ENCODE measurements at places on chromosomes 3 and 15.

GRCh38 chr15:89105147-89105546, 16.9 kb downstream of the ABHD2 start:
- DNase-seq: no peak

DNA sequence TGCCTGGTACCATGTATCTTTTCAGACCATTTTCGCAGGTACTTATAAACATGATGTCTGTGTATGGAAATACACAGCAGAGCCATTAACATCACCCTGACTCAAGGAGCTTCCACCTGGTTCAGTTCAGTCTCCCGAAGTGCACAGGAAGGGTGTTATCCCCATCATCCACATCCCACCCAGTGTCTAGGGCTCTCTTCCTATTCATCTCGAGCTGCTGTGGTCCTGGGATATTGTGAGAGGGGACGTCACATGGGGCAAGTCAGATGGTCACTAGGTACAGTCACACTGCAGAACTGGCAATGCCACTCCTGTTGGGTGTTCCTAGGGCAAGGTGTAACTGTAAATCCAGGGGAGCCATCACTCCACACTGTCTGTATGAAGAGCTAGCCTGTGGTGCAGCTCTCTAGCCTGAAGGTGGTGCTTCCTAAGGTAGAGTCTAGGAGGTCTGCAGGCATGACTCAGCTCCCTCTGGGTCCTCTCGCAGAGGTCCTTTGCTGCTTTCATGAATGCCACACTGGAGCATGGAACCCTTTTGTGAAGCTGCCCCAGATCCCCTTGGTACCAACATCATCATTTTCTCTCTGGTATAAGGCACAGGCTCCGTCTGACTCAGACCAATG, 13.9 kb downstream of the ISLR2 start:
- DNase-seq: no peak

DNA sequence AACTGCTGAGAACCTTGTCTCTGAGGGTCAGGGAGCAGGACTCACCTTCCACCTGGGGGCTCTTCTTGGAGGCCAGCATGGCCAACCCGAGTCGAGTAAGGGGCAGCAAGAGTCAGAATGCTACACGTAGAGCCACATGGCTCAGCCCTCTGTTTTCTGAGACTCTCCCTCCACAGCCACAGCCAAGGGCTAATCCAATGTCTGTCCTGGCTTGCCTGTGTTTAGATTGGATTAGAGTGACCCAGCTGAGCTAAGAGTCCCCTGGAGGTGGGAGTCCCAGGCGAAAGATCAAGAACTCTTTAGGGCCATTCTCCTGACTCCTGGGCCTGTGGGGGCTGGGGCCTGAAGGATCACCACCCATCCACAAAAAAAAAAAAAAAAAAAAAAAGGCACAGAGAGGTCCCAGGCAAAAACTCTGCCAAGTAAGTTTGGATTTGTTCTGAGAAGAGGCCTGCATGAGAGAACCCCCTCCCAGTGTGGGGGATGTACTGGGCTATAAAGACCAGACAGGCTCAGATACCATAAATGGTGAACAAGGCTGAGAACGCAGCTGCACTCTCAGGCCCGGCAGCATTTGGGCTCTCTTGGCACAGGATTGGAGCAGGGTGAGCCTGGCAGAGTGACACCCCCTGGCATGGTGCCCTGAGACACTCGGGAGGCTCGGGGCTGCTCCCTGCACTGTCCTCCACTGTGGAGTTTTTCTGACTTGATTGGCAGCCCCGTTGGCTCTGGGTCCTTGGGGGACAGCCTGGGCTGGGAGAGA, 88.0 kb upstream of the OSBPL11 start:
- no peak for DNase-seq

- no peak for DNase-seq
These were observed 1.2 kb downstream of the UBP1 start for GRCh38 chr3:33438881-33439545.

GRCh38 chr3:56758539-56758981, 43.2 kb downstream of the ARHGEF3 start:
- DNase-seq: no peak

DNA sequence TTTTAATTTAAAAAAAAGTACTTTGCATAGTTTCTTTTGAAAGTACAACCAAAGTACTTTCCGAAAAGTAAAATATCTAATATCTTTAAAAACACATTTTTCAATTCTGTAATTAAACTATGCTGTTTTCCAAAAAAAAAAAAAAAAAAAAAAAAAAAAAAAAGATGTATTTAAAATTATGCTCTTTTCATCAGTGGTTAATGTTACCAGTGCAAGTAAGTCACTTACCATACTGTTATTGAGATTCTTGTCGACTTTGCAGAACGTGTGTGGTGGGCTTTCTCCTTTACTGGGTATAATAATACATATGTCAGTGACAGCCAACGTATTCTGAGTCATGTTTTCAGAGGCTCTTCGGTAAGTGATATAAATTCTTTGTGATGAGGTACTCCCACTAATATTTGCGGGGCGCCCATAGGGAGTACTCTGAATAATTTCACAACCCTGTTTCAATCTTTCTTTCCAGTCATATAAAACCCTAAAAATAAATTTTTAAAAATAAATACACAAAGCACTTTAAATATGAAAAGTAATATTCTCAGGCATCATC, 39.9 kb downstream of the DENND4A start:
- DNase-seq: no peak

DNA sequence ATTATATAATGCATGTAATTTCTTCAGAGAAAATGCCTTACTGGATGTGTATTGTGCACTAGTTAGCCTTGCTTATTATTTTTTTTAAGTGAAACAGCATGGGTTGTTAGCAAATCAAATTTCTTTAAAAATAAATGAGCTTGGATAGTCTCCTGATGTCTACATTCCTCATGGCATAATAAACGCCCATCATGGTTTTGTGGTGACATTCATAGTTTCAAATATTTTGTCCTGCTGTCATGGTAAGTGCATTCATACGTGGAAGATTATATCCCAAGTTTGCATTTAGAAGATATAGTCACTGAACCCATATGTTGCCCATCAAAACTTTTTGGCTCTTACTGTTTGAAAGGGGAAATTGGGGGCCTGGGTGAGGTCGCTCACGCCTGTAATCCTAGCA, 130.7 kb downstream of the ALCAM start:
- no peak for DNase-seq

DNA sequence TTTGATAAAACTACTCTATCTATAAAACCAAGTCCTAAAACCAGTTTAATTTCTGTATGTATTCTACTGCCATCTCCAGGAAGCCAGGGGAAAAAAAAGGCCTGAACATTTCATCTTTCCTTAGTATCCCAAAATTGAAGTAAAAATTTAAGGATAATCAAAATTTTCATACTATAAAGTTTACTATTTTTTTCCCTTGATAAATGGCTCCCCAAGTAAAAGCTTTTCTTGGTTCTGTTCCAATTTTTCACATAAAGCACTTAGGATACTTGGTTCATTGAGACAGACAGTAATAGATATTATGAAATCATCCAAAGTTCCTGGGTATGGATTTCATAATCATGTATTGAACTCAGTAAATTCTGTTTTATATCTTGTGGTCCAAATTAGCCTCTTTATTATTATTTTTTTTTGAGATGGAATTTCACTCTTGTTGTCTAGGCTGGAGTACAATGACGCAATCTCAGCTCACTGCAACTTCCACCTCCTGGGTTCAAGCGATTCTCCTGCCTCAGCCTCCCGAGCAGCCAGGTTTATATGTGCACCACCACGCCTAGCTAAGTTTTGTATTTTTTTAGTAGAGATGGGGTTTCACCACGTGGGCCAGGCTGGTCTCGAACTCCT, 34.5 kb downstream of the ICE2 start:
- DNase-seq: no peak

DNA sequence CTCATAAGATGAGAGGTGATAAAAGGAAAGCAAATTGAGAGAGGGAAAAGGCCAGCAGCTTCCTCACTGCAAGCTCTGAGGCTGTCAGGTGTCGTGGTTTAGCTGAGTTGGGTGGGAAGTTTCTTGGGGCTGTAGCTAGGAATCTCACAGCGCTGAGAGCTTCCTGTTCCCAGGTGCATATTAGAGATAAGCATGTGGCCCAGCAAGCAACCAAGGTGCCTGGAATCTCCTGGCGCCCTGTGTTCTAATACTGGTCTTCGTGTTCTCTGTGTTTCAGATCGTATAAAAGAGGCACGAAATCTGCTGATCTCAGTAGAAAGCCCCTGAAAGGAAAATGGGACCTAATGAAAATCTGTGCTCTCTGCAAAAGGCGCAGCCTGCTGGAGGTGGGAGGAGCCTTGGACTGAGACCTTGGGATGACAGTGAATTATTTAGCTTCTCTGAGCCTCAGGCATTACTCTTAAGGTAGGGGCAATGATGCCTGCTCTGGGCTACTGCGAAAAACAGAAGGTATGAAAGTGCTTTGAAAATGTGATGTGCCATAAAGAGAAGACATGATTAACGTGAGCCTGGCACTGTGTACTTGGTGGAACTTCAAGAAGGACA, 499.9 kb downstream of the TBL1XR1 start:
- no peak for DNase-seq

- DNase-seq: no peak
These were observed 127.4 kb upstream of the ABHD17C start for GRCh38 chr15:80567721-80568157.

- DNase-seq: no peak
These were observed 168.0 kb upstream of the GMNC start for GRCh38 chr3:191030491-191030890.

DNA sequence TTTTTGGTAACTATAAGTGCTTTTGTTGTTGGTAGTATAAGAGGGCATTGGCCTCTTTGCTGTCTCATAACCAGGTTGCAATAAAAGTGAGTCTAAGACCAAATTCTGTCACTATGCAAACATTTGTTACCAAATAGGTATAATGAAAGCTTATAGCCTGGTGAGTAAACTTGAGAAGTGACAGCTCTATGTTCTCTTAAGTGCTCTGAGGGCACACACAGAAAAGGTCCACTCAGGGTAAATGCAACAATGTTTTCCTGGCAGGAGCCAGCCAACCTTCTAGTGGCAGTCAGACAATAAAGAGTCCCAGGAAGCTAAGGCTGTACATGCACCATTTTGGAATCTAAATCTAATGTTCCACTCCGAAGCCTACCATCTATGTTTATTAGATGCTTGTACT, 262.1 kb upstream of the TGFBR2 start:
- DNase-seq: no peak

DNA sequence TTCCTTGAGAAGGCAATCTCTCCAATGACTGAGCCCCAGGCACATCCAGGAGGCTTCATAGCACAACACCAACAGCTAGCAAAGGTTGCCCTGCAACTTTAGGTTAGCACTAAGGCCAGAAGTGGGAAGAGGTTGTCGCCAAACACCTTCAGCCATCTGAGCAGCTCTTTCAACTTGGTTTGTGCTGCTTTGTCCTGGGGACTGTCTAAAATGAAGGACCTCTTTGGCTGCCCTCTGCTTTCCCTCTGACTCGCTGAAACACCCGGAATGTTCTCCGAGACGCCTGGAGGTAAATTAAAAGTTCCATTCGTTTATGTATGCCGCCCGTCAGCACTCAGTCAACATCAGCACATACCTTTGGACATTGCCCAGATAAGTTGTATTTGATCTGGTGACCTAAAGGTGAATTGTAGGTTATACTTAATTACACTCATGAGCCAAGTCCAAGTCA, 121.2 kb upstream of the NR2F2 start:
- no peak for DNase-seq

DNA sequence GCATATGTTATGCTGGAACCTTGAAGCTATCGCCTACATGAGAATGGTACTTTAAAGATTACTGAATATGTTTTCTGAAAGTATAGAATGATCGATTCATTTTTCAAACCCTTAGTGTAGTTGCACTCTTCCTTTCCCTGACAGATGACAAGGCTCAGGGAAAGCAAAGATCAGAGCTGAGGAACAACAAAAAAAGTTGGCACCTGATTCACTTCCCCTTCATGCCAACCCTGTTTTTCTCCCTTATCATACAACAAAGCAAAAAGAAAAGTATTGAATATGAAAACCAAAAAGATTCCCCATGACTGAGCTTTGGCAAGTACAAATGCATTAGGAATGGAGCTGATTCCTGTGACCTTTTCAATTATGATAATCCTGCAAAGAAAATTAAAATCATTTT, 1012.7 kb downstream of the FHIT start:
- no peak for DNase-seq

GRCh38 chr3:16298891-16299290, 33.9 kb downstream of the OXNAD1 start:
- DNase-seq: no peak

DNA sequence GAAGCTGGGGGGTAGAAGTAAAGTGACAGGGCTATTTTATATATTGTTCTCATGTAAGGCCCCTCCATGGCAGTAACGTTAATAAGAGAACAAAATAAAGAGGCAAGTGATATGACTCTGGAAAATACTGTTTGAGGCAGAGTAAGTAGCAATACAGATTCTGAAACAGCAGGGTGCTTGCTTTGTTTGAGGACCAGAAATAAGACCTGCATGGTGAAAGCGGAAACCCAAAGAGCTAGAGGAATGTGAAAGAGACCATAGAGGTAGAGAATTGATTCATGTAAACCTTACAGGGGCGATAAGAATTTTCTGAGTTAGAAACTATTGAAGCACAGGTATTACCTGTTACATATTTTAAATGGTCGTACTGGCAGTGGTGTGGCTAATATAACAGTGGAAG, 1517.1 kb downstream of the SI start:
- DNase-seq: no peak

DNA sequence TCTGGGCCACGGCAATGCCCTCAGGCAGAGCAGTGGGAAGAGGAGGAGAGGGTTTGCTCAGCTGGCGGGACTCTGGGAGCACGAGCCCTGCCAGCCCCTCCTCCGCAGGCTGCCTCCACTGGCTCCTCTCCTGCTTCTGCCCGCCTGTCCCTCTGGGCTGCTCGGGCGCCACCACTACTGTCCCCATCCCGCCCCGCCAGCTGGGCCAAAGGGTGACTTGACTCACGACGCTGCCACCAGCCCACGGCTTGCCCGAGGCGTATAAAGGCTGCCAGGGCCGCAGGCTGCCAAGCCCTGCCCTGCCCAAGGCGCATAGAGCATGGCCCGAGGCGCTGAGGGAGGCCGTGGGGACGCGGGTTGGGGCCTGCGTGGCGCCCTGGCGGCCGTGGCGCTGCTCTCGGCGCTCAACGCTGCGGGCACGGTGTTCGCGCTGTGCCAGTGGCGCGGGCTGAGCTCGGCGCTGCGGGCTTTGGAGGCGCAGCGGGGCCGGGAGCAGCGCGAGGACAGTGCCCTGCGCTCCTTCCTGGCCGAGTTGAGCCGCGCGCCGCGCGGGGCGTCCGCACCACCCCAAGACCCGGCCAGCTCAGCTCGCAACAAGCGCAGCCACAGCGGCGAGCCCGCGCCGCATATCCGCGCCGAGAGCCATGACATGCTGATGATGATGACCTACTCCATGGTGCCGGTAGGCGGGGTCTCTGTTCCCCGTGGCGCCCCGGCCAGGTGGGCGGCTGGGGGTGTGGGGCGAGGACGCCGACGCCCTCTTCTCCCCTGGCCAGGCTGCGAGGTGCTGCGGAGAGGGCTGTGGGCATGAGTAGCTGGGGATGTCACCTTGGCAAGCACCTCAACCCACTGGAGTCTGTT, at the start of gene GLDN:
Gene GLDN (plus strand): TSS at position 290 of the 861 bp plus-strand sequence. CDS start 30 bp downstream, at position 320.
- no peak for DNase-seq

DNA sequence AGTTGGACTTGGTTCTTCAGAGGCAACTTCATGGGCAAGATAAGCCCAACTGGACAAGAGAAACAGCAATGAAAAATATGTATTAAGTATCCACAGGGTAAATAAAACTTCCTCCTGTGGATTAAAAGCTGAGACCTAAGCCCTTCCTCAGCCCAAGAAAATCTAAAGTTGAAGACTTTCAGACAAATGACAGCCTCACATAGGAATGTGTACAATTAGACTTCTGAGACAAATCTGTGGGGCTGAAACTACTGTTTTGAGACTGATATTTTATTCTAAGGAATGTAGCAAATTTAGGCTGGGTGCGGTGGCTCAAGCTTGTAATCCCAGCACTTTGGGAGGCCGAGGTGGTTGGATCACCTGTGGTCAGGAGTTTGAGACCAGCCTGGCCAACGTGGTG, 74.2 kb upstream of the IL12A start:
- no peak for DNase-seq

Data from activated T-cell treated with anti-CD3 and anti-CD28 coated beads for 1 hour (primary cell).